Psoas muscle (tissue), 8 donors: ENCODE measurements at places on chromosomes 5 and 9.
A peak's percentile ranks its signal among the peaks of the same experiment; 100 is the strongest.

DNA sequence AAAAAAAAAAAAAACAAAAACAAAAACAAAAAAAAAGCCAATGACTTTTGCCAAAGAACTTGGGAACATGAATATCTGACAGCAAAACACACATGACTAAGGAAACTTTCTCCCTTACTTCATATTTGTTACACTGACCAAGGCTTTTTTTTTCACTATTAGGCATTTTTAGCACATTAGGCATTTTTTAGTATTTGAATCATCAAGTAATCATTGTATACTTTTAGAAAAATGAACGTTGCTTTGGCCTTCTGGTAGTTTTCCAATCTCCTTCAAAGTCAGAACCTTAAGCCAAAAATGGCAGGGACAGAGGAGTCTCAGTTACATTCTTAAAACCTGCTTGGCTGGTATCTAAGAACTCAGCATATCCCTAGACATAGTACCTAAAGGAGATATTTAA, 19.3 kb downstream of the NREP start:
- no peak for DNase-seq

DNA sequence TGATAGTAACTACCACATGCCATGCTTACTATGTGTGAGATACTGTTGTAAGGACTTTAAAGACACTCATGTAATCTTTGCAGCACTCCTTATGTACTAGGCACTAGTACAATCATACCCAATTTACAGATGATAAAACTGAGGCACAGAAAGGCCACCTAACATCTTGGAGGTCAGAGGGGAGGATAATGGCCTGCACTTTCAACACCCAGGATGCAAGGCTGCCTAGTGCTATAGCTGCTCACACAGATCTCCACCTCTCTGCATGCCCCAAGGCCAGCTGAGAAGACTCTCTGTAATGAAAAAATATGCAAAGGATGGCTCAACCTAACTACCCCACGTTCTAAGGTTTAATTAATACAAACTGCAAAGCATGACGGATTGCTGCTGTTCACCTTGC, 57.2 kb downstream of the GNAQ start:
- DNase-seq, result no peak

- no peak for DNase-seq
Observed at GRCh38 chr9:79598562-79599345, 27.0 kb downstream of the TLE4 start.

DNA sequence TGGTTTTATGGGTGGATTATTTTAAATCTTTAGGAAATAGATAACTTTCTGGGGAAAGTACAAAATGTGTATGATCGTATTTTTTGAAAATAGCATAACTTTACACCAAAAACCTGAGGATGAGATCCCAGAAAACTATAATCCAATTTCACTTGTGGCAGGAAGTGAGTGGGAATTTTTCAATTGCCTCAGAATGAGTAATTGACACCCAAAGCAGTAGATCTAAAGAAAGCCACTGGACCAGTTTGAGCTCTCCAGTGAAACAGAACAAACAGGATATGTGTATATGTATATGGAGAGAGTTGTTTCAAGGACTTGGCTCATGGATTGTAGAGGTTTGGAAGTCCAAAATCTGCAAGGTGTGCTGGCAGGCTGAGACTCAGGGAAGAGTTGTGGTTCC, 109.2 kb upstream of the SHB start:
- no peak for DNase-seq

- no peak for DNase-seq
Observed at GRCh38 chr5:130520211-130520610, 615.9 kb downstream of the CHSY3 start.

DNA sequence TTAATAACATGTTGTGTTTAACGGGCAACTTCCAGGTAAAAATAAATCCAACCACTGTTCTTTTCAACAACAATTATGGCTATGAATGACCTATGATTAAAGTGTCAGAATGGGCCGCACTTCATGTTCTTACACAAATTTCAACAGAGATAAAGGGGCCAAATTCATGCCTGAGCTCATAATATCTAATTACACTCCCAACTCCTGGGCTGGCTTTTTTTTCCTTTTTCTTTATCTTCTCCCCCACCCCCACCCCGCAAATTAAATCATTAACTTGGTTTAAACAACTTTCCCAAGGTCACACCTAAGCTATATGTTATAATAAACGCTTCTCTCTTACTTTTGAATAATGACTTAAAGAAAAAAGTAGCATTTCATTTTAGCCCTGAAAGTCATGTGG, 25.8 kb downstream of the ZNF608 start:
- DNase-seq, result no peak

DNA sequence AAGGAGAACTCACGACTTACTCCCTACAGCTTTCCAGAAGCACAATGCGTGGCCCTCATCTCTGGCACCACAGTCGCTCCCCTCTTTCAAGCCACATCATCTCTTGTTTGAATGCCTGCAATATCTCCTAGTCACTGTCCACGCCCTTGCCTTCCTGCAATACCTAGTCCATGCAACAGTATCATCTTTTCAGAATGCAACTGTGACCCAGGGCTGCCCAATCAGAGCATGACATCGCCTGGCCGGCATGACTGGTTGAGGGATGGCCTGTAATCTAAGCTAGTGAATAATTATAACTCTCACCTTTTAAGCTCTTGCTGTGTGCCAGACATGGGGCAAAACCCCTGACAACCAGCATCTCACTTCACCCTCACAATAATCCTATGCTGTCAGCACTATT, 52.5 kb upstream of the CPEB4 start:
- DNase-seq, result peak; percentile 63

- no peak for DNase-seq
Observed at GRCh38 chr5:58871648-58872242, 288.9 kb downstream of the RAB3C start.

DNA sequence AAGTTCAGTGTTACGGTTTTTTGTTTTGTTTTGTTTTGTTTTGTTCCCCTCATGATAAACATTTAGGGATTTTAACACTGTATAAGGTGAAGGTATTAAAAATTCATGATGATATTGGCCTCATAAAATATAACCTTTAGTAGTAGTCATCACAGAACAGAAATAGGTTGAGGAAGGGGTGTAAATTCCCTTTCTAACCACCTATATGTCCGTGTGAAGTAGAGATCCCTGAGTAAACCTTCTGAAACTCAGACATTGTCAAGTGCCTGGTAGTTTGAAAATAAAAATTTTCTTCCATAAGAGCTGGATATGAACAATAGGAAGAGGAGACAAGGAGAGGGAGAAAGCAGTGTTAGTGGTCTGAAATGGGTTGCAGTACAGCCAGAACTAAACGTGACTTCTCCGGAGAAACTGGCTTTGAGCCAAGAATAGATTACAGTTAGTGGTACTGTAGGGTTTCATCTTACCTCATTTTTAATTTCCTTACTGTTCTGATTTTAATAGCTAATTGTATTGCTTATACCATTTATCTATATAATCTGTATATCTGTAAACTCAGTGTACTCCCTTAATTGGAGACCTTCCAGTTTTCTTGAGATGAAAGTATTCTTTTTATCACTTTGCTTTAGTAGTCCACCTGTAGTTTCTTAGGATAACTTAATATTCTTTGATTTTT, 18.3 kb downstream of the UGCG start:
- DNase-seq, result no peak

- no peak for DNase-seq
Observed at GRCh38 chr5:146390469-146390868, 51.8 kb downstream of the POU4F3 start.

DNA sequence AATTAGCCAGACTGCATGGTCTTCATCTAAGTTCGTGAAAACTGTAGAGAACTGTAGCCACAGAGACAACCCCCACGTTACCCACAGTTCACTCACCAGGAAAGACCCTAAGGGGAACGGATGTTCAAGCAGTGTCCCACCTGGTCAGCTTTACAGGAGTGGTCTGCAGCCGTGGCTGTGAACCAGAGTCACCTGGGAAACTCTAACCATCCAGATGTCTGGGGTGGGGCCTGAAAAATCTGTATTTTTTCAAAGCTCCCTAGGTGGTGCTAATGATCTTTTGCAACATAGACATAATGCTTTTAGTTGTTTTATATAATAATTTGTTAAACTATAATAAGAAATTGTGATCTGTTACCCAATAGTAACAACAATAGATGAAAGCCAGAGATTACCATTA, 47.7 kb upstream of the ANGPTL2 start:
- DNase-seq, result no peak

GRCh38 chr9:130193531-130194377, 21.6 kb downstream of the NCS1 start:
- no peak for DNase-seq

GRCh38 chr5:373710-374602, 52.4 kb downstream of the AHRR start:
- DNase-seq, result no peak

DNA sequence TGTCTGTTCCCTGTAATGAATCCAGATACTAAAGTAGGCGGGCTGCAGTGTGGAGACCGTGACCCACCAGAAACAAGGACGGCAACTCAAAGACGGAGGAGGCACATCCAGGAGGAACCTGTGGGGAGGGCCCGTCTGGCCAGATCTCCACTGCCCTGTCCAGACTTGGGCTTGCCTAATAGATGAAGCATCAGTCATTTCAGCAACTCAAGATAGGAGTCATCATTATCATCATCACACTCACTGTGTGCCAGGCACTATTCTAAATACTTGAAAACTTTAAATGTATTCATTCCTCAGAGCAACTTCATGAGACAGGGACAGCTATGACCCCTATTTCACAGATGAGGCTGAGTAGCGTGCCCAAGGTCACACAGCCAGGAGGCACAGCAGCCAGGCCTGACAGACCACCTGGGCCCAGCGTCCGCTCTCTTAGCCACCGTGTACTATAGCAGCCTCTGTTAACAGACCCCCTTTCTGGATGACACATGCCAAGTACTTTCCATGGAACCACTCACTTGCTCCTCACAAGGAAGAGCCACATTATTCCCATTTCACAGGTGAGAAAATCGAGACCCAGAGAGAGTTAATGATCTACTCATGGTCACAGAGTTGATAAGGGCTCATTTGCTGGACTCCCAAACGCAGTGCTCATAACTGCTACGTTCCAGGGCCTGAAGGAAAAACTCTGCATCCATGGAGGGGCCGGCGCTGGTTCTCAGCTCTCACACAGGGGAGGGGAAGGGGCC, 4.9 kb upstream of the IL4 start:
- no peak for DNase-seq

DNA sequence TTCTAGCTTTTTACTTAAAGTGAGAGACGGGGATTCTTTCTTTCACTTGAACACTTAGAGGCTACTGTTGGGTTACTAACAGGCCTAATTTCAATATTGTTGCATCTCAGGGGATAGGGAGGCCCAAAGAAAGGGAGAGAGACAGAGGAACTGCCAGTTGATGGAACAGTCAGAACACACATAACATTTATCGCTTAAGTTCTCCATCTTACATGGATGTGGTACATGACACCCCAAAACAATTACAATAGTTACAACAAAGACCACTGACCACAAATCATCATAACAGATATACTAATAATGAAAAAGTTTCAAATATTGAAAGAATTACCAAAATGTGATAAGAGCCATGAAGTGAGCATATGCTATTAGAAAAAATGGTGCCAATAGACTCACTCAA, 4.3 kb upstream of the RIC1 start:
- DNase-seq, result no peak

DNA sequence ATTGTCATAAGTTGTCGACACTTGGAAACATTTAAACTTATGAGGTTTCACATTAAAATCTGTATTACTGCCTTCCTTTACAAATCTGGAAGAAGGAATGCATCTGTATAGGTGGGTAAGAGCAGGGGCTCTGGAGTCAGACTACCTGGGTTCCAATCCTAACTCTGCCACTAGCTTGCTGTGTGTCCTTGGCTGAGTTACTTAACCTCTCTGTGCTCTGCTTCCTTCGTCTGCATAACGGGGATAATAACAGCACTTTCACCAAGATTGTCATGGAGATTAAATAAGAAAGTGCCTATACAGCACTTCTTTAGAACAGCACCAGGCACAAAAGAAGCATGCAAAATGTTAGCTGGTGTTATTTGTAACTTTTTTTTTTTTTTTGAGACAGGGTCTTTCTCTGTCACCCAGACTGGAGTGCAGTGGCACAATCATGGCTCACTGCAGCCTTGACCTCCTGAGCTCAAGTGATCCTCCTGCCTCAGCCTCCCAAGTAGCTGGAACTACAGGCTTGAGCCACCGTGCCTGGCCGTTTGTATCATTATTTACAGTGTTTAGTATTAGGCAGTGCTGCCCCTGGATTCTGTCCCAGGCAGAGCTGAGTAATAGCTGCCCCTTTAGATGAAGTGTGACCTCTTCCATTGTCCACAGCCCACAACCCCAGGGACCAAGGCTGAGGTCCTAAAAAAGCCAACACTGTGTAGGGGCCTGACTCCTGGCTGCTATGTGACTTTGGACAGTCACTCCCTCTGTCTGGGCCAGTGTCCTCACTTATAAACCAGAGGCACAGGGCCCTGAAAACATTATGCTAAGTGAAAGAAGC, 25.4 kb upstream of the TTLL11 start:
- DNase-seq, result no peak

DNA sequence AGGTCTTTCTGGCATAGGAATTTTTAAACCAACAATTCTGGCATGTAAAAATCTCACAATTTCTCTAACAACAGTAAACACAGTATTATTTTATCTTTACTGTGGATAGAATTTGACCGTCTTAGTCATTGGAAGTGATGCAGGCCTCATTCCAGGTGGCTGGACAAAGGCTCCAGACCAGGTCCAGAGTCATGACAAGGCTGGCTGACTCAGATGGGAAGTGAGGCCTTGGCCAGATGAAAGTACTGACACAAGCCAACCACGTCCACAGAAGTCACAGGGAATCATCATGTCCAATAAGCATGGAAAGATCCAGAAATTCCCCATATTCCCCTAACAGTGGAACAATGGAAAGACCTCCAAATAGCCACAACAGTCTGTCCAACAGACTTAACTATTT, 12.4 kb downstream of the SPOCK1 start:
- peak; percentile 53 for DNase-seq

DNA sequence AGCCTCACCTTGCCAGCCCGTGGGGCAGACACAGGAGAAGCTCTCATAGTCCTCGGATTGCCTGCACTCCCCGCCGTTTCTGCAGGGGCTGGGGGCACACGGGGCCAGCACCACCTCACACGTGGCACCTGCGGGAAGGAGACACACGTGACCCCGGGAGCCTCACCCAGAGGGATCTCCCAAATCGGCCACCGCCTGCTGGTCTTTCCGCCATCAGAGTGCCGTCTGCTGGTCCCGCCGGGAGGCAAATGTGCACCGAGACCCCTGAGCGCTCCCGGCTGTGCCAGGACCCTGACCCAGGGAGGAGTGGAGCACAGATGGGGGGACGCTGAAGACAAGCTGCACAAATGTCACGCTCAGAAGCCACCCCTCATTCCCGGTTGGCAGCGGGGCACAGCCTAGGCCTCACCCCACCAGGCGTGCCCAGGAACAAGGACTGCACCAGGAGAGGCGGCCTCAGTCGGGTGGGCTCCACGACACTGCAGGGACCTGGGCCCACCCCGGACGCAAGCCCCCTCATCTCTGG, 28.4 kb upstream of the SEC16A start:
- no peak for DNase-seq
